ENCODE measurements at places on chromosomes 6 and 20.

- DNase-seq: no peak
Measured at GRCh38 chr6:51494342-51494741, 593.1 kb downstream of the PKHD1 start.

- DNase-seq: no peak
Measured at GRCh38 chr6:156795825-156796224, 18.6 kb downstream of the ARID1B start.

DNA sequence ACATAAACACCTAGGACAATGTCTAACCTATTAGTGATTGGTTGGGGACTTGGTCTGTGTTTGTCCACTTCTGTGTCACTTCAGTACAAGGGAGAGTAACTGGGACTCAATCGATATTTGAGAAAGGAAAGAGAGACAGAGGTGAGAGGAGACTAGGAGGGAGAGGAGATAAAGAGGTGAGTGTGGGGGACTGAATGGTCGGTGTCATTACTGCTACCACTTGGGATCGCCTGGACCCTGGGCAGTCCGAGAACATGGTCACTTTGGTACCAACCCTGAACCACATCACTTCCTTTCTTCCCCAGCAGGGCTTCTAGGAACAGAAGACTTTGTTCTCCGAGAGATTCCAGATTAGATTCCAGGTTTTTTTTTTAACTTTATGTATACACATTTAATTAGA, 63.7 kb downstream of the GPR6 start:
- DNase-seq: no peak

DNA sequence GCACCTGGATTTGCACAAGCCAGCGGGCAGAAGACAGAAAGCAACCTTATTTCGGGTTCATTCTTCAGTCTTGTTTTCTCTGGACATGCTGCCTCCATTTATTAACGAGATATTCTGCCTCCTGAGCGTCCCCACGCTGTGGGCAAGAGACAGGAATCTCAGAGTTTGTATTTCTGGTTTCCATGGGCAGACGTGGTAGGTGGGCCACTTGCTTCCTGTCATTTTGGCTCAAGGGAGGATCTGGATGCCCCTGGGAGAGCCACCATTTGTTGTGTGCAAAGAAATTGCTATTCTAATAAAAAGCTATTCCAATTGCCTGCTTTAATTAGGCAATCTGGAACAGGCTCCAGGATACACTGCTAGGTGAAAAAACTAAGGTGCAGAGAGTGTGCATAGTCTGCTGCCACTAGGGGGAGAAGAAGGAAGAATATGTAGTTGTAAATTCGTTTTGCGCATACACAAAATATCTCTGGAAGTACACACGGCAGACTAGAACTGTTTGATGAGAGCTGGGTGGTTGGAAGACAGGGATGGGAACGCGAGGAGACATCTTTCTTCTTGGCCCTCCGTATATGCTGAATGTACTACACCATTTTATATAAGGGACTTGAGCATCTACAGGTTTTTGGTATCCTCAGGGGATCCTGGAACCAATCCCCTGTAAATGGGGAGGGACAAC, 30.1 kb upstream of the SLC16A10 start:
- DNase-seq: no peak

DNA sequence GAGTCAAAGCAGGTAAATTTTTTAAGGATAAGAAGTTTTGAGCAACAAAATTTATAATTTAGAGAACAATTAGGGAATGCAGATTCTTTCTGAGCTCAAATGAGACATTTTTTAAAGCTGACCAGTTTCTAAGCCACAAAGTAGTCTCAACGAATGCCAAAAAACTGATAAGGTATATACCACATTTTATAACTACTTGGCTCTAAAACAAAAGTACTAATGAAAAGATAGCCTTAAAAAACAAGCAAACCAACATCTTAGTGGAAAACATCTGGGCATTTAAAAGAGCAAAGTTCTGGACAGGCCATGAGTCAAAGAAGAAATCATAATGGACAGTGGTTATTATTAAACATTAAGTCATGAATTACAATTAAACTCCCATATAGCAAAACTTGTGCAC, 23.2 kb upstream of the RNF146 start:
- no peak for DNase-seq

DNA sequence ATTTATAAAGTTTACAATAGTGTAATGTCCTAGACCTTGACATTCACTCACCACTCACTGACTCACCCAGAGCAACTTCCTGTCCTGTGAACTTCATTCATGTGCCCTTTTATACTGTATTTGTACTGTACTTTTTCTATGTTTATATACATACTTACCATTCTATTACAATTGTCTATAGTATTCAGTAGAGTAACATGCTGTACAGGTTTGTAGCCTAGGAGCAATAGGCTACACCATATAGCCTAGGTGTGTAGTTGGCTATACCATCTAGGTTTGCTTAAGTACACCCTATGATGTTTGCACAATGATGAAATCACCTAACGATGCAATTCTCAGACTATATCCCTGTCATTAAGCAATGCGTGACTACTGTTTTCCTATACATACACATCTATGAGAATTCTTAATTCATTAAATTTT, 17.5 kb downstream of the EDEM2 start:
- DNase-seq: no peak

GRCh38 chr6:125732398-125732797, 17.0 kb upstream of the HEY2 start:
- no peak for DNase-seq

DNA sequence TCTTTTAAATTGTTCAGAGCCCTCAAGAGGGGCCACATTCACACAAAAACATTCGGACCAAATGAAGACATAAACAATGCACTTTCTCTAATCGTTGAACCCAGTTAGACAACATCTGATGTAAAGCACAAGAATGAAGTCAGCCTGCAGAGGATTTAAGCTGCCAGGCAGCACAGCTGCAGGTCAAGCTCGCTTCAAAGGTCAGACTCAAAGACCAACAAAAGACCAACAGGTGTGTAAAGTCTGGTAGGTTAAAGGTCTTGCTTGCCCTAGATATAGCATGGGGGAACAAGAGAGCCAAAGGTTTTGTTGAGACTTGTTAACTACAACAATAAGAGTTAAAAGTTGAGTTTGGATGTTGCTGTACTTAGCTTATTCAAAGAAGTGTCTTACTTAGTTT, 26.7 kb upstream of the MYLIP start:
- no peak for DNase-seq

- peak; percentile 48 for DNase-seq
Measured at GRCh38 chr20:9912858-9913434, 74.1 kb upstream of the PAK5 start.

- no peak for DNase-seq
Measured at GRCh38 chr6:147279427-147279826, 75.2 kb downstream of the STXBP5 start.

- DNase-seq: no peak
Measured at GRCh38 chr6:142561511-142562265, 259.9 kb downstream of the ADGRG6 start.

DNA sequence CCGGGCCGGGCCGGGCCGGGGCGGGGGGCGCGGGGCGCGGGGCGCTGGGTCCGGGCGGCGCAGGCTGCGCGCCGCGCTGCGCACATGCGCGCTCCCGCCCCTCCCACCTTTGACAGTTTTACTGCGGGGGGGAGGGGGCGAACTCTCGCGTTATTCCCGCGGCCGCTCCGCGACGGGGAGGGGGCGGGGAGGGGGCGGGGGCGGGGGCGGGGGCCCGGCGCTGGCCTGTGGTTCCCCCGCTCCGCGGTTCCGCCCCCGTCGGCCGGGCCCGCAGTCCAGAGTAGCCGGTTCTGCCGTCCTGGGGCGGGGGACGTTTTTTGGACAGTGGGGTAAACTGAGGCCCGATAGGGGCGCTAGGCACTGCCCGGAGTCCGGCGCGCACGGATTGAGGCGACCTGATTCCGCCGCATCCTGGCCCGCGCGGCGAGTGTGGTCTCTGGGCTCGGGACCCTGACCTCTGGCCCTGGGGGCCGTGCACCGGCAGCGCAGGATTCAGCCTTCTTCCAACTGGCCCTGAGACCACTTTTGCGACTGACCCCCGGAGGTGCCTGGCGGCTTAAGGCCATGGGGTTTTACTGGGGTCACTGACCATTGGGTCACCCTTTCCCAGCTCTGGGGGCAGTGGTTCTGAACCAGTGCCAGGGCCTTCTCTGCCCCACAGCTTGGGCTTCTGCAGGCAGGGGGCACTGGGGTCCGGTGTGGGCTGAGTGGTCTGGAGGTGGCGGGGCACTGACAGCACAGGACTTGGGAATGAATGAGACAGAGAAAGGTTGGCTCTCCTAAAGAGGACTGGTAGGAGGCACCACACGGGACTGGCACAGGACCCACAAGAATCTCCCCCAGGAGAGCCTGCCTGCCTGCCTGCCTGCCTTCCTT, at the start of gene ZNF512B:
TSS of gene ZNF512B (minus strand) at position 93 of the 876 bp plus-strand sequence. CDS start 1,980 bp downstream, outside the sequence.
- DNase-seq: peak; percentile 81

GRCh38 chr20:62322492-62323041, 19.8 kb downstream of the ADRM1 start:
- no peak for DNase-seq

- DNase-seq: no peak
Measured at GRCh38 chr20:40916276-40916675, 112.3 kb upstream of the TOP1 start.

- no peak for DNase-seq
Measured at GRCh38 chr6:20056350-20056992, 155.8 kb downstream of the MBOAT1 start.

DNA sequence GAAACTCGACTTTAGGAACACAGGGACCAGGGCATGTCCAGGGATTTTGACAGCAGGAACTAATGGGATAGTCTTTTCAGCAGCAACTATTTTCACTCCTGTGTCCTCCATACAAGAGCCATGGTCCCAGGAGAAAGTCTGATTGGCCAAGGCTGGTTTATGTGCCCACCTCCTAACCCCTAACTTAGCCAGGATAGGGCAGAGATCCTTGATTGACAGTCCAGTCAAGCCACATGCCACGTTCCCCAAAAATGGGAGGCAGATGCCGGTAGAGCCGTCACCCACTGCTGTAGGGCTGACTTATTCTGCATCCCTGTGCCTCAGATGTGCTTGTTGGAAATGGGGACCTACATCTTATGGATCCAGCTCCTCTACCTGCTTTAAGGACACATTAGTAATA, 22.3 kb downstream of the SLC2A10 start:
- DNase-seq: no peak

- no peak for DNase-seq
Measured at GRCh38 chr20:62248890-62249560, 10.7 kb downstream of the OSBPL2 start.

- DNase-seq: peak; percentile 32
Measured at GRCh38 chr6:42367353-42368011, 84.2 kb downstream of the TRERF1 start.

GRCh38 chr20:62704341-62704948, 4.2 kb upstream of the NTSR1 start:
- DNase-seq: no peak

- peak; percentile 15 for DNase-seq
Measured at GRCh38 chr20:53748821-53749421, 155.3 kb upstream of the ZNF217 start.

- no peak for DNase-seq
Measured at GRCh38 chr6:145275787-145276186, 459.5 kb downstream of the EPM2A start.

DNA sequence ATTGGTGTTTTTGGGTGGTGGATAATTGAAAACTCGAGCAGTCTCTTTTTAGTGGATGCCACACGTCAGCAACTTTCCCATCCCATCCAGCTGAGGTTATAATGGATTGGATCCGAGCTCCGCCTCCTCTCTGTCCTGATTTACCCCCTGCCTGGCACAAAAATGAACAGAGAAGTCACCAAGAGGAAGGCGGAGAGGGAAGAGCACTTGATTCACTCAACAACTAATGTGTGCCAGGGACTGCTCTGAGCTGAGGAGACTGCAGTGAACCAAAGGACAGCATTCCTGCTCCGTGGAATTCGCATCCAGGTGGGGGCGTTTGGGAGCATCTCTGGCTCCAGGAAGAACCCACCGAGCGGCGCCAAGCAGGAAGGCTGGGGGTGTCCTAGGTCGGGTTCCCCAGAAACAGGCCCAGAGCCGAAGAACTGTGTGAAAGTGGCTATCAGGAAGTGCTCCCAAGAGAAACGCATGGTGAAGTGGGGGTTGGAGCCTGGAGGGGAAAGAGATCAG, 95.8 kb upstream of the NAA20 start:
- DNase-seq: no peak

DNA sequence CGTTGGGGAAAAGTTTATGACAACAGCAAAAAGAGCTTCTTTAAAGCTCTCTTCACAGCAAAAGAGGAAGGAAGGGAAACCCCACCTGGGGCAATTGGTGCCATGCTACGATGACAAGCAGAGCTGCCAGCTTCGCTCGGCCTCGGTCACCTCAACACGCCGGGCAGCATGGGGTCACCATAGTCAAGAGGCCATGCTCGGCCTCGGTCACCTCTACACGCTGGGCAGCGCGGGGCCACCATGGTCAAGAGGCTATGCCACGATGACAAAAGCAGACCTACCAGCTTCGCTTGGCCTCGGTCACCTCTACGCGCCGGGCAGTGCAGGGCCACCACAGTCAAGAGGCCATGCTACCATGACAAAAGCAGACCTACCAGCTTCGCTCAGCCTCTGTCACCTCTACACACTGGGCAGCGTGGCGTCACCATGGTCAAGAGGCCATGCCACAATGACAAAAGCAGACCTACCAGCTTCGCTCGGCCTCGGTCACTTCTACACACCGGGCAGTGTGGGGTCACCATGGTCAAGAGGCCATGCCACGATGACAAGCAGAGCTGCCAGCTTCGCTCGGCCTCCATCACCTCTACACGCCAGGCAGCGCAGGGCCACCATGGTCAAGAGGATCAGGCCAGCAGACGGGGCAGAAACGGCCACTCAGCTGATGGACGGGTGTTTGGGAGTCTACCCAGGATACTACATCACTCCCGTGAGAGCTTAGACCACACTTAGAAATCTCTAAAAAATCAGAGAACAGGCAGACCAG, 12.1 kb downstream of the APMAP start:
- DNase-seq: no peak

Data from stimulated activated CD4-positive, alpha-beta T cell treated with anti-CD3 and anti-CD28 coated beads, Interleukin-15, amount 100 ng/mL, for 24 hours (primary cell).